ENCODE measurements at places on chromosomes 6 and 20. TPM values are rescaled to one million over a fixed set of nuclear protein-coding genes. Genes with fewer than 3 reads are reported as not detected.

UNC5CL gene
- 13.2 TPM for total RNA-seq

DNA sequence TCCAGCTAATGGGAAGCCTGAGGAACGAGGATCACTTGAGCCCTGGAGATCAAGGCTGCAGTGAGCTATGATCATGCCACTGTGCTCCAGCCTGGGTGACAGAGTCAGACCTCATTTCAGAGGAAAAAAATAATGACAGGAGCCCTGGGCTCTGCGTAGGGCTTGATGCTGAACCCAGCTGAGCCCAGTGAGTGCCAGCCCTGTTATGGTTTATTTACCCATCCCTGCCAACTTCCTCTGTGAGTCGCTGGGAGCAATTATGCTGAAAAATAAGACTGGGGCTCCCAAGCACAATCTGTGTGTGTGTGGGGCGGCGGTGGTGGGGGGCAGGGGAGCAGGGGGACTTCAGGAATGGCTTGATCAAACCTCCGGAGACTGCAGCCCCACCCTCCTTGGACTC, 75.9 kb upstream of the PMEPA1 start:
- no peaks in the 10 kb centered on the region for H3K36me3 ChIP-seq
- no peak for DNase-seq
- H3K27ac ChIP-seq, result no peak overlapping the region
- H3K4me1 ChIP-seq, result no peaks in the 10 kb centered on the region
- no peaks in the 10 kb centered on the region for H3K27me3 ChIP-seq
- H3K4me3 ChIP-seq, result no peak overlapping the region

- H3K27ac ChIP-seq, result no peak overlapping the region
- no peaks in the 10 kb centered on the region for H3K36me3 ChIP-seq
- H3K4me3 ChIP-seq, result peak overlapping the region; percentile 52
These were observed 218.2 kb downstream of the OR2B2 start for GRCh38 chr6:27693766-27694546.

DNA sequence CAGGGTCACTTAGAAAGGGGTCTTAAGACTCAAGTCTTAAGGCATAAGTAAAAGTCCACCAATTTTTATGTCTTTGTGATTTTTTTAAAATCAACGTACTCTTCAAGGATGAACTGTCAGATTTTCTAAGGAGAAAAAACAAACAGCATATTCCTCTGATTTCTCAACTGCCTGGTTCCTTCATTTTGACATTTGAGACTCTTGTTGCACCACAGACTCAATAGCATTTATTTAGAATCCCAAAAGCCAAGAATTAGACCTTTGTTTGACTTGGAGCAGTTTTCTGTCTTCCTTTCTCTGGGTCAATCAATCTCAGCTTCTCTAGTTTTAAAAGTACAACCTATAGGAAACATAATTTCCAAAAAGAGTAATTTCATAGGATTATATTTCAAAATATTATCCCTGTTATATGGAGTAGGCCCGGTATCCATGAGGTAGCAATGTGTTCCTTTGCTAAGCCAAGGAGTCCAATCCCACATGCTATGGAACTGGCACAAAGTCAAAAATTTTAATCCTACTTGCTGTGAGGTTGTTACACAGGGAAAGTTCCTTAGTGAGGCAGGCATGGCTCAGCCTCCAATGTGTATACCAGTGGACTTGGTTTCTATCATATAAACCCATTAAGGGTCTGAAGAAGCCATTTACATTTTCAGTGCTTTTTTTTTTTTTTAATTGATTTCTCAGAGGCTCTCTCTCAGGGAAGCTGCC, 405.7 kb downstream of the KIF16B start:
- H3K36me3 ChIP-seq, result no peaks in the 10 kb centered on the region
- no peaks in the 10 kb centered on the region for H3K4me1 ChIP-seq
- H3K27ac ChIP-seq, result no peak overlapping the region
- H3K27me3 ChIP-seq, result no peaks in the 10 kb centered on the region
- H3K4me3 ChIP-seq, result no peak overlapping the region
- peak; percentile 17 for DNase-seq

DNA sequence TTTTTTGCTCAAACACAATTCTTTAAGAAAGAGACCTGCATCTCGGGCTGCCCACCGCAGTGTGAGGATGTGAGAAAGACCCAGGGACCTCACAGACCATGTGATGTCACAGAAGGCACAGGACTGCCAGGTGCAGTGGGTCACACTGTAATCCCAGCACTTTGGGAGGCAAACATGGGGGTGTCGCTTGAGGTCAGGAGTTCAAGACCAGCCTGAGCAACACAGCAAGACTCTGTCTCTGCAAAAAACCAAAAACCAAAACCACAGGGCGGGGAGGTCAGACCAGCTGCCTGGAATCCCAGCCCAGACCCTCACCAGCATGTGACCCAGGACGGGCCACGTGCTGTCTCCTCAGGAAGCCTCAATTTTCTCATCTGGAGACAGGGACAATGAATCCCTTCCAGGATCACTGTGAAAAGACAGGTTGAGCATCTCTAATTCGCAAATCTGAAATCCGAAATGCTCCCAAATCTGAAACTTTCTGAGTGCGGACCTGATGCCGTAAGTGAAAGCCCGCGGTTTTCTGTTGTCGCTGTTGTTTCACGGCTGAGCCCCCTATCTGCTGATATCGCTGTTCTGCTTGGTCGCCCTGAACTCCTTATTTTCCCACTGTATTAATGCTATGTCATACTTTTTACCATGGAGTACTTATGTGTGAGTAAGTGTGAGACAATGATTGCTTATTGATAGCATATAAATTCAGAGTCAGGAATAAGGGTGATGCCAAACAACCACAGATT, 159.5 kb upstream of the PTPN1 start:
- no peak overlapping the region for H3K27ac ChIP-seq
- DNase-seq, result no peak
- H3K4me3 ChIP-seq, result no peak overlapping the region

Measured in stomach (tissue), 19 donors.